ENCODE measurements at places on chromosomes 6 and 20.

DNA sequence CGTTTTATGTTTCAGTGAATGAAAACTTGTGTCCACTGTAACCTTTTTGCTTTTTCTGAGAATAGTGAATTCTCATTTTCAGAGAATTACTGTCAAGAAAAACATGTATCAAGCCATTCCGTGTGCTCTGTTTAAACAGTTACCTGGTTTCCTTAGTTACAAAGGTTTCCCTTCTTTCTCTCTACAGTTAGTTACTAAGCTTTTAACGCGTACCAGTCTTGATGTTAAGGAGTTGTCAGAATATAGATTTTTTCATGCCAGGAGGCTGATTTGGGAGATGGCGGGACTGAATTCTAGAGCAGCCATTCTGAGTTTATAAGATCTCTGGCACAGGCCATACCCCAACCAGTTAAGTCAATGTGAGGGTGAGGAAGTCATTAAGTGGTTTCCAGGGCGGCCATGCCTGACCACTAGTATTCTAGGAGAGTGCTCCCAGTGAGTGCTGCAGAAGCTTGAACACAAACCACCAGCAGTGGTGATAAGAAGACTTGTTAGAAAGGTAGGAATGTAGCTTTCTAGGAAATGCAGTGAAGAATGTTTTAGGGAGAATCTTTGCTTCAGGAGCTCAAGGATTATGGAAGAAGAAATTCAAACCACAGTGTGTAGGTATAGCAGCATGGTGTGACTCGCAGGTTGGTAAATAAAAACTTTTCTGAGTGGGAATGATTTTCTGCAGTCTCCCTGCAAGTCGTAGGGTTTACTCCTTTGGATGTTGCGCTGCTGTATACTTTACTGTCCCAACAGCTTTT is 112.9 kb downstream of the JARID2 start:
- DNase-seq, result peak; percentile 41

DNA sequence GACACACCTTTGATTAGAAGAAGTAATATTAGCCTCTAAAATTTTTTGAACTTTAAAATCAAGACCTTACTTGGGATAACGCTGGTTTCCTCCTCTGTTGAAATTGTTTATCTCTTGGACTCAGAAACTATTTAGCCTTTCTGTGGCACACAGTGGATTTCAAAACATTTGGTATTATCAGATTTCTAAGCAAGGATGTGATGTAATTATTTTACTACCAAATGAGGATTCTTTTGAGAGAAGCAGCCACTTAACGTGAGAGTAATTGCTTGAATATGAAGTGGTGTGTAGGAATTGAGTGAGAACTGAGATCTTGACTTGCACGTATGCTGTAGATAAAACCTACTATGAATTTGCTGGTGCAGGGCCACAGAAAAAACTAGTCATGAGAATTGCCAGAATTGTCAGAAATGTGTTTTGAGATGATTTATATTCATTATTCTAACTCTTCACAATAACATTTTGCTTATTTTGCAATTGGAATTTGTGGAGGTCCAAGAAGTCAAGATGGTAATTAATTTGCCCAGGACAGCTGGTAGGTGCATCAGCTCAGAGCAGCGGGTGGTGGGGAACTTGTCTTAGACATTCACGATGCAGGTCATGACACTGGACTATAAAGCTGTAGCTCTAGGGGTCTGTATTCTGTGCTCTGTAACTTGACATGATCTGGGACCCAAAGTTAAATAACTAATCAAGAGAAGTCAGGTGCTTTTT is 53.4 kb downstream of the AKAP12 start:
- DNase-seq, result no peak

DNA sequence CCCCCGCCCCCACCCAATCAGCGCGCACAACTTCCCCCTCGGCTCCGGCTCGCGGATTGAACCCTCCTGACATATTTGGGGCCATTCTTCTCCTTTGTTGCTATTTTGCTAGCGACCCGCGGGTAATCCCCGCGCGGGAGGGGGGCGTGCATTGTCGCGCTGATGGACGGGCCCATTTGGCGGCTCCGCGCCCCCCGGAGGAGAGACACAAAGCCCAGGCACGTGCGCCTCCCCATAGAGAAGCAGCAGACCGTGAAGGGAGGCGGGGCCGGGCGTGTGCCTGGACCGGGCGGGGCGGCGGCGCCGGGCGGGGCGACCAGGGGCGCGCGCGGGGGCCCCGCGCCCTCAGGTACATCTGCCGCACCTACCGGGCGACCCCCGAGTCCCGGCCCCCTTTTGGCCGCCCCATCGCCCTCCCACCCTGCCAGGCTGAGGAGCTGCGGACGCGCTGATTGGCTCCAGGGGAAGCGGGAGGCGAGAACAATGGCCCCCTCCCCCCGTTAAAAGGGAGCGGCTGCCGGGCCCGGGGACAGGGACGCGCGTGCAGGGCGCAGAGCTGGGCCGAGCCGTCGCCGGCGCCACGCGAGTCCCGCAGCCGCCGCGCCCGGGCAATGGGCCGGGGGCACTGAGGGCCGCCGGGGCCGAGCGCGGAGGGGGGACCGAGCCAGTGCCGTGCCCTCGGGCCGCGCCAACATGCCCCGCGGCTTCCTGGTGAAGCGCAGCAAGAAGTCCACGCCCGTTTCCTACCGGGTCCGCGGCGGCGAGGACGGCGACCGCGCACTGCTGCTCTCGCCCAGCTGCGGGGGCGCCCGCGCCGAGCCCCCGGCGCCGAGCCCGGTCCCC is at the start of gene INSM1:
Gene INSM1, plus strand, starts transcription at position 530 of the 843 bp plus-strand sequence. Its CDS starts 164 bp downstream, at position 694.
- no peak for DNase-seq

DNA sequence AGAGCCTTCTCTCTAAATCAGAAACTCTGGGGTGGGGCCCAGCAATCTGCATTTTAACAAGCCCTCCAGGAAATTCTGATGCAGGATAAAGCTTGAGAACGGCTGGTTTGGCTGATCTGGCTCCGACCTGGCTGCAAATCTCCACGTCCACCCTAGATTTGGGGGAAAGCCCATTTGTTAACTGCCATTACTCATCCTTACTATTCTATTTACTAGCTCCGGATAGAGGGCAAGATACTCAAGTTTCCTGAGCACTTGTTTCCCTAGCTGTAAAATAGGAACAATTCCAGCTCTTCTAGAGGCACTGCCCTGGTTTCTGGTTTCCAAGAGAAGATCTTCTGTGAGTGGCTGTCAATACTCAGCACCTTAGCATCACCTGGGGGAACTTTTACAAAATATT is 44.4 kb downstream of the DAAM2 start:
- no peak for DNase-seq

DNA sequence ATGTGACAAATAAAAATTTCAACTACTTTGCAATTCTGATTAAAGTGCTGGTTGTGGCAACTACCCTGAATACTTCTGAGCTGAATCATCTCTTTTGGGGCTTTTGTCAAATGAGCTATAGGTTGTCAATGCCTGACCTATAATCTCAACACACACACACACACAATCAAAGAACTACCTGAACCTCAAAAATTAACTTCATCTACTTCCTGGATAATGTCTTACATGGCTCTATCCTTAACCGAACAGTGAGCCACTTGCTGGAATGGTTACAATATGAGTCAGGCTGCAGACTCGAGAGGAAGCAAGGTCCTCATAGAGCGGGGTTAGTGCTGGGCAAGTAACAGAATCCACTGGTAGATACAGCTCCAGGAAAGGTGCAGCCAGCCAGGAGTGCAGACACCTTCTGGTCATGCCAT is 70.6 kb upstream of the DST start:
- peak; percentile 81 for DNase-seq

- no peak for DNase-seq
Measured at GRCh38 chr6:100283285-100283684, 181.4 kb downstream of the SIM1 start.

DNA sequence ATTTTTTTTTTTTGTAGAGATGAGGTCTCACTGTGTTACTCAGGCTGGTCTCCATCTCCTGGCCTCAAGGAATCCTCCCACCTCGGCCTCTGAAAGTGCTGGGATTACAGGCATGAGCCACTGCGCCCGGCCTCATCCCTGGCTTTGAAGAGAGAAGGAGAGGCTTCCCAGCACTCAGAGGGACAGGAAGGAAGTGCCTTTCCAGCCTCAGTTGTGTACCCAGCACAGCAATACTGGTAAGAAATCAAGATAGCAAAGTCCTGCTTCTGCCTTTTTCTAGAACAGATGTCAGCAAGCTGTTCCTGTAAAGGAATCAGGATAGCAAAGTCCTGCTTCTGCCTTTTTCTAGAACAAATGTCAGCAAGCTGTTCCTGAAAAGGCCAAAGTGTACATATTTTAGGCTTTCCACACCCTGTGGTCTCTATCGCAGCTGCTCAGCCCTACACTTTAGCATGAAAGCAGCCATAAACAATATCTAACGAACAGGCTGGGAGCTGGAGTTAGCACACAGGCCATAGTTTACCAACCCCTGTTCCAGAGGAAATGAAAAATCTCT is 6.3 kb upstream of the PLTP start:
- no peak for DNase-seq

Data from astrocyte of the cerebellum (primary cell).